ENCODE measurements at places on chromosomes 4 and X.

DNA sequence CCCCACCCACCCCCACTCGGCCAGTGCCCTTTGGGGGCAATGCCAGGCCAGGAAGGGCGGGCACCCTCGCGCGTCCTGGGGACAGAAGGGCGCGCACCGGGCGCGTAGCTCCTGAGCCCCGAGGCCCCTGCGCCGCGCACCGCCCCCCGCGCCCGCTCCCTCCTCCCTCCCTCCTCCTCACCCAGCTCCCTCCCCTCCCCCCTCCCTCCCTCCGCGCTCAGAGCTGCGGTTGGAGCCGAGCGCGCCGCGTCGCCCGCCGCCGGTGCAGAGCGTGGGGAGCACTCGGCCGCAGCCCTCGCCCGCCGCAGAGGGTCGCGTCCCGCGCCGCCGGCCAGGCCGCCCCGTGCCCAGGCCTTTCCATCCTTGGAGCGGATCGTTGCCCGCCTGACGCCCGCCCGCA lies at the start of gene ATP2B3:
TSS of gene ATP2B3 (plus strand) at position 220 of the 400 bp plus-strand sequence. CDS start 18,606 bp downstream, outside the sequence.
- no peak for DNase-seq

DNA sequence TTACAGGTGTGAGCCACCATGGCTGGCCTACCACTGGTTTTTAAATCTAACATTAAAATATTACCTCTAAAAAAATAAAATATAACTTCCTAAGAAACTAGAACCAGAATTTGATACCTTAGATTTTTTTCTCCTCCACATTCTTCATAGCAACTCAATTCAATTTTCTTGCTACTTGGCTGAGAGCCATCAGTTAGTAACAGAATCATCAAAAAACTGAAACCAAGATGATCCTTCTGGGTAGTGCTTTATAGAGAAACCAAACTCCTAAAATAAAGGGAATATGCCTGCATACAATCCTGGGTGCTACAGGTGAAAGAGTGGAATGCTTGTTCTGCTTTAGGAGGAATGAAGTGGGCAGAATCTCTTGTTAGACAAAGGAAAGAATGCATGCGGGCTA lies 64.4 kb downstream of the RPS3A start:
- no peak for DNase-seq

DNA sequence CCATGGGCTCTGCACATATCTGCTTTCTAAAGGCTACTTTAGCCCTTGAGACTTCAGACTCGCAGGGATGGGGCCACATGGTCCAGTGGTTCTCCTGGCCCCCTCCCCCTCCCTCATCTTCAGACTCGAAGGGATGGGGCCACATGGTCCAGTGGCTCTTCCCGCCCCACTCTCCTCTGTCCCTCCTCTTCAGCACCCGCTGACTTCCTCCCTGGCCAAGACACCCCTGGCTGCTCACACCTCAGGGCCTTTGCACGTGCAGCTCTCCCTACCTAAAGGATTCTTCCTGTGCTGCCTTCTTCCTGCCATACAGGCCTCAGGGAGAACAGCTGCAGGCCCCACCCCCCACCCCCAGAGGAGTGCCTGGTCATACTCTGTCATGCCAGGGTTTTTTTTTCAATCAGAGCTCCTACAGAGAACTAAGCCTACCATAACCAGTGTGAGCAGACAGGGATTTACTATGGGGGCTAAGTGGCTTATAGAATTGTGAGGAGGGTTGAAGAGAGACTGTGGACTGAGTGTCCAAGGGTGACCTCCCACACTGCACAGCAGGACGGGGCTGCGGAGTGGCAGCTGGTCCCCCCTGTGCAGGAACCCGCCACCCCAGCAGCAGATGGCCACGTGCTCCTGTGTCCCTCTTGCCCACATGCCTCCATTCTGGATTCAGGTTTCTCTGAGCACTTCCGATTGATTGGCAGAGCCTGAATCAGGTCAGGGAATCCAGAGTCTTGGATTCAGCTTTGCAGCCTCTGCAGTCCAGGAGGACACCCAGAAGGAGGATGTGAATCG lies 6.1 kb upstream of the SPON2 start:
- DNase-seq = peak; percentile 19

DNA sequence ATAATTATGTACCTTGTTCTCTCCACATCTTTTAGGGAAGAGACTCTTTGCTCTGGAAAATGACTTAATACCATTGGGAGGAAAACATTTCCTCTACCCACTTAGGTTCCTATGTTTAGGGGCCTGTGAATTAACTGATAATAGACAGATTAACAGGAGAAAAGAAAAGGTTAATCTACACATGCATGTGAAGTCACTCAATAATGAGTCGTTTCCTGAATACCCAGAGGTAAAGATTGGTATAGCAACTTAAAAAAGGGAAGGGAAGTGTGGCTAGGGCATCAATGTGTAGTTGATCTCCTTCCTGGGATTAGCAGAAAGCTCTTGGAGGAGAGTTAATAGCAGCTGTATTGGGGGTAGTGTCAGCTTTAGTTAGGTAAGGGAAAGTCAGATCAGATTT lies 419.5 kb upstream of the ATOH1 start:
- DNase-seq = no peak

GRCh38 chr4:71241501-71242288 lies 97.1 kb upstream of the SLC4A4 start:
- DNase-seq = no peak

- peak; percentile 97 for DNase-seq
Observed at GRCh38 chrX:49039598-49040375, 3.4 kb downstream of the TFE3 start.

All from fibroblast of skin of right quadriceps (primary cell).